Retinal pigment epithelial cell (primary cell): ENCODE measurements at places on chromosomes 1 and 21.

DNA sequence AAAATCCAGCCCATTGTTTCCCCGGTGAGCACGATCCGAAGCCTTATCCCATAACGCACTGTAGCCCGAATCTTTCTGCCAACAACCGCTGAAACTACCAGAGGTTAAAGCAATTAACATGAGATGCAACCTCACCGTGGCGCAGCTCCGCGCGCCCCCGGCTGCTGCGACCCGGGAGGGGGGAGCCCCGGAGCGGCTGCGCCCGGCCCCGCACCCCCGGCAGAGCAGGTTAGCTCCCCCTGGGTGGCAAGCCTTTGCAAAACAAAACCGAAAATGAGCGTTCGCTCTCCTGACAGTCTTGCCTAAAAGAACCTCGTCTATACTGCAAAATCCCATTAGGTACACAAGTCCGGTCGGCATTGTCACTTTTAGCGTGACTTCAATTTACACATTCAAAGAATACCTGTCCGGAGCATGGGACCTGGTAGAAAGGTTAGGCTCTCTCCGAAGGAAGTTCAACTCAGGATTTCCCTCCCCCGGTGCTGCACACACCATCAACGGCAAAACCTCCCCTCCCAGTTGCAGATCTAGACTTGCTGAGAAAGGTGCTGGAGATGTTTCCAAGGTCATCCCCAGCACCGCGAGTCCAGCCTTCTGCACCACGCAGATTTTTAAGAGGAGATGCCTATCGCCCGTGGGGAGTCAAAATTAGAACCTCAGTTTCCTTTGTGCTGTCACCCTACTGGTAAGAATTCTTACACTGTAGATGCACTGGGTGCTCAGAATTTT lies 107.5 kb downstream of the ZNF281 start:
- DNase-seq = no peak

DNA sequence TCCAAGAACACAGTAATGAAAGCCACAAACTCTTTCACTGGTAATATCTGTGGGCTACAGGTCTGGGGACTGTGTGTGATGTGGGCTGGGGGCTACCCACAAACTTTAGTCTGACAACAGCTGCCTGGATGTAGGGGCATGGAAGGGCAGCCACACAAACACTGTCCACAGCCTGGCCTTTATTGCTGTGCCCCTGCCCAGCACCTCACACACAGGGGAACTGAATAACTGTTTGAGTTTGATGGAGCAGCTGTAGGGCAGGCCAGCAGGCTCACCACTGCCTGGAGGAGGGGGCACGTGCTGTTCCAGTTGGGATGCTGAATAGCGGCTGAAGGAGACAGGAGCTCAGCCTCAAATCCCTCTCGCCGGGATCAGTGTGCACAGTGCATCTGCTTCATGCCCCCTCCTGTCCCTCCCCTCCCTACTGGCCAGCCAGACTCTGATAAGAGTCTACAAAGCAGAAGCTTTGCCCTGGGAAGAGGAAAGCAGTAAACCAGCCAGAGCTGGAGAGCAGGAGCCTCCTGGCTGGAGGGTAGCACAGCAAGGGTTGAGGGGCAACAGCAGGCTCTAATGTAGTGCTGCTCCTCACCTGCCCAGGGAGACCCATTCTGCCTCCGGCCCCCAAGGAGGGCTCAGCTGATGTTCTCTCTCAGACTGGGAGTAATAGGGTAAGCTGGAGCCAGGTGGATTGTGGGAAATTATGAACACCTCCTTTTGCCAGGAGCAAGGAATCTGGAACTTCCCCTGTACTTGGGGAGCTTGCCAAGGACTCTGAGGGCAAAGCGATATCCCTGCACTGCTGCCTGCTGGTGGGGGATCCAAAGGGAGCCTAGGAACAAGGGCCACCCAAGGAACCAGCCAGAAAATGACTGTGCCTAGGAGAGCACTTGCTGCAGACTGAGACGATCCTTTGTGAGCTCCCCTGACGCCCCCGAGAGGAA lies 70.2 kb upstream of the GOLT1A start:
- DNase-seq = no peak

DNA sequence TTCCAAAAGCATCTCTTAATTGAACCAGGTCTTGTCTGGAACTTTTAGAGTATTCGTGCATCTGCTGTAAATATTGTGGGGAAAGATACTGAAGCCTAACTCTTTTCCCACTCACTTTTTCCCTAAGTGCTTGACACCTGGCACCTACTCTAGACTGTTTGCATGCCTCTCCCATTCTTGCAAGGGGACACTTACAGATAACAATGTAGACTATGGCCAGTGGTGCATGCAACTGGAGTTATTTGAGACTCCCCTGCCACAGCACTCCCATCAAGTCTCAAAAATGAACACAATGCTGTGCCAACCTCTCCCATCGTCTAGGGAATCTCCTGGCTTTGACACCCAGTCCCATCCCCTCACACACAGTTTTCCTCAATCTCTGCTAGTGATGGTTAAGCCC lies 118.6 kb upstream of the ATP1B1 start:
- DNase-seq = no peak

DNA sequence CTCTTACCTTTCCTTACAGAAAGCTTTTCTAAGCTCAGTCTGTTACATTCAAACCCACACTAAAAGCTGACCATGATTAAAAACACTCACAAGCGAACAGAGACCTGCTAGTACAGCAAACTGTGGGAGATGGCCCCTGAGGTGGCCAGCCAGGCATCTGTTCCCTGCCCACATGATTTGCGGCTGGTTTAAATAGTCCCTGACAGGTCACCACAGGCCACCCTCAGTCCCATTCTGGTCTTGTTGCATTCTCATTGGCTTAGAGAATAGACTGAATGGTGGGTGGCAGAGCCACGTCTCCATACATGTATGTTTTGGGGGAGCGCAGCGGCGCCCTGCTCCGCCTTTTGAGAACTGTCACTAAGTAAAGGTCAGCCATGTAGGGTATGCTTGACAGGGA lies 2.3 kb upstream of the ACTA1 start:
- no peak for DNase-seq

GRCh38 chr1:150552128-150552910 lies 3.1 kb downstream of the ADAMTSL4 start:
- no peak for DNase-seq

GRCh38 chr21:35039595-35040289 lies 9.4 kb downstream of the RUNX1 start:
- no peak for DNase-seq

GRCh38 chr1:50989694-50990093 lies 19.6 kb downstream of the CDKN2C start:
- DNase-seq = no peak
